ENCODE measurements at places on chromosomes 13 and 19.

DNA sequence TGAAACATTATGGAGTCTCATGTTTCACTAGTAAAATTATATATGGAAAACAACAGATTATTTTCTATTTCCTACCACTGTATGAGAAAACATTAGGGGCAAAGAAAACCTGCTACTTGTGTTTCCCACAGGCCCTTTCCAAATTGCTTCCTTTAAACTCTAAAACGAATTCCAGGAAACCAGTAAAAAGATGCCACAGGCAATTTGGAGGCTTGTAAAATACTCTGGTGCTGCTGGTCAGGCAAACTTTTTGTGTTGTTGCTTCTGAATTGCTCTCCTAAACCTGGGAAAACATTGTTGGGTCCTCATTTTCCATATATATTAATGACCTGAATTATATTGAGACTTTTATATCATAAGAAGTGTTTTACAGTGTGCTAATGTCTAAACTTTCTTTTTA, 141.5 kb downstream of the TDRD3 start:
- peak; percentile 86 for DNase-seq

- peak; percentile 84 for DNase-seq
Measured at GRCh38 chr19:11137542-11138384, 17.8 kb downstream of the SPC24 start.

DNA sequence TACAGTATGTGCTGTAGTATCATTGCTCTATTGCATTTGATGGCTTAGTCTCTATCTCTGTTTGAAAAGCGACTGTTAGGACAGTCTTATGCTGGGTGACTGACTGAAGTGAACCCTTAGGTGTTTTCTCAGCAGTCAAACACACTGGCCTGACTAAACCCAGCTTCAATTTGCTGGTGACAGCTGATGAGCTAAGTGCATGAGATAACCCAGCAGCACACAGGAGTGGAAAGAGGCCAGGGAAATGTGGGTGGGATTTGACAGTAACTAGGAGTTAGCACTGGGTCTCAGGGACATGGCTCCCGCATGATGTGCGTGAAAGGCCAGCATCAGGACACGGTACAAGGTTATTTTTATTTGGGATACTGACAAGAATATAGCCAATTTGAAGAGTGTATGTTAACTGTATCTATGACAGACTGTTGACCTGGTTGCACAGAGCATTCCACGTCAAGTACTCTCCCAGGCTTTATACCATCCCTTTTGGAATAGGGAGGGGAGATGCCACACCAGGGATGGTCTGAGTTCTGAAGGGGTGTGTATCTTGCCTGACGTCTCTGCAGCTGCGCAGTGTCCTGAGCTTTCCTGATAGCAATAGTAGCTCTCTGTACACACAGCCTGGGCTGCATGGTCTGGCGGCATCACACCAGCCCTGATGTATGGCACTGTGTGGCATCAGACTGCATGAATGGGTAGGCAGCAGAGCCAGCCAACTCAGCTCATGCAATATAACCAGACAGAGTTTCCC, 144.8 kb downstream of the FLT1 start:
- DNase-seq = no peak

DNA sequence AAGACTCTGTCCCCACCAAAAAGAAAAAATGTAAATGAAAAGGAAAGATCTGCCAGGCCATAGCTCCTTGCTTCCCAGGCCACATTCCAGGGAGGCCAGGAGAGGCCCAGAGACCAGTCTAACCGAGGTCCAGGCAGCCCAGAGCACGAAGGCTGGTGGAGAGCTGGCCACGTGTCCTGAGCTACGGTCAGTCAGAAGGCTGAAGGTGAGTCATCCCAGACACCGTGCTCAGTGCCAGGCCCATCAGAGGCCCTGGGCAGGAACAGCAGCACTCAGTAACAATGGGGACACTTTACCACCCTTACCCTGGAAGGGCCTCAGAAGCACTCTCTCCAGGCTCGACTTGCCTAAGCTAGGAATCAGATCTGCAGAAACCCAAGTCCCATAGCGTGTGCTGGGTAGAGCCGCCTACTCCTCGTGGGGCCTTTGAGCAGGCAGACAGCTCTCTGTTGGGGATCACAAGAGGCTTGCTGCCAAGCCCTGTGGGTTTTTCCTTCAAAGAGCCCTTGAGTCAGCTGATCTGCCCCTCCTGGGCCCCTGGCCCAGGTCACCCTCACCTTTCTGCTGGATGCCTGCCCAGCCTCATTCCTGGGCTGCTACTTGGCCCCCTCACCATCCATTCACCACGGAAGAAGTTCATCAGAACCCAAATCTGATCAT, 11.6 kb upstream of the DNMT1 start:
- DNase-seq = no peak

GRCh38 chr19:6227936-6228325, 51.8 kb downstream of the MLLT1 start:
- DNase-seq = no peak

GRCh38 chr13:84985860-84986259, 813.4 kb downstream of the SLITRK6 start:
- no peak for DNase-seq

DNA sequence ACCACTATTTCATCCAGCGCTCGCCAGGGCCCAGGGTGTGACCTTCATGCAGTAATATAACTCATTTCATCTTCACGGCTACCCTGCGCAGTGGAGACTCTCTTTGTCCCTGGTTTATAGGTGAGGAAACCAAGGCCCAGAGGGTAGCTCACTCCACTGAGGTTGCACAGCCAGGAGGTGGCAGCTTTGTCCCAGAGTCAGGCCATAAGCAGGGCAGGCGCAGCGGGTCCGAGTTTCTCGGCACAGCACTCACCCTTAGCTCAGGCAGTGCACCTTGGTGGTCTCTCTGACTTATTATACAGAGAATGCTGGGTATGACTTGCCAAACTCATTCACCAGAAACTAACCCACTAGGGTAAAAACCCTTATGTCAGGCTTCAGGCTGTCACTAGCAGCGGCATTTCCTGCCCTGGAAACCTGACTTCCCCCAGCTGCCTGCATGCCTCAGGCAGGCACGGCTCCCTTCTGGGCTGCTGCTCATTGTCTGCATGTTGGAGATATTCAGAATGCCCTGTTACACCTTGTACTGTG, 24.5 kb downstream of the PPP5C start:
- DNase-seq = no peak

DNA sequence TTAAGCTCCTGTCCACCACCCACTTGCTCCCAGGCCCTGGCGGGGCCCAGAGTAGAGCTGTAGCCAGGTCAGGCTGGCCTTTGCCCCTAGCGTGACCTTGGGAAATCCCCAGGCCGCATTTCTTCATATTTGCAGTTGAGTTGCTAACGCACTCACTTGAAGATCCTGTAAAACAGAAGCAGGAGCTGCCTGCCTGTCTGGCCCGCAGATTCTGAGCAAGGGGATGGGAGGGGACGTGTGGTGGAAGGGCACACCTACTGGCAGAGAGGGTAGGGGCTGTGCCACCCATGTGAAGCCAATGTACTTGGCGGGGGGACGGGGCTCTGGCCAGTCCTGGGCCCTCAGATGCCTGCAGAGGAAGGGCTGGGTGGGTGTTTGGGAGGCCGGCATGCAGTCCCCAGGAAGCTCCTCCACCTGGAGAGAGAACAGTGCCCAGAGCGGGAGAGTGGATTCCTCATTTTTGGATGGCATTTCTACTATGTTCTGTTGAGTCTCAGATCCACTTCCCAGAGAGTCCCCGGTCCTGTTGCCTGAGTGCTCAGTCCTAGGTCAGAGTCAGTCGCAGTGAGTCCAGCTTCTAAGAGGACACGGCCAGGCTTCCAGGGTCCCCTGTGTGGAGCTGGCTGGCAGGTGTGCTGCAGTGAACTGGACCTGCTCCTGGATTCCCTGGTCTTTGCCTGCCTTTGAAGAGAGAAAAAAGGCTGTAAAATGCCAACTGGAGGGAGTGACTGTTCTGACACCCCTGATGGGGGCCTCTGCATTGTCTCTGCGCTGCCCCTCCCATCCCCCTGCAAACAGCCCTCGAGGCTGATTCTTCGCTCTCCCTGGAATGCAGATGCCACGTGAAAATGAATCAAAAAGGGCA, 62.9 kb downstream of the GGACT start:
- no peak for DNase-seq

DNA sequence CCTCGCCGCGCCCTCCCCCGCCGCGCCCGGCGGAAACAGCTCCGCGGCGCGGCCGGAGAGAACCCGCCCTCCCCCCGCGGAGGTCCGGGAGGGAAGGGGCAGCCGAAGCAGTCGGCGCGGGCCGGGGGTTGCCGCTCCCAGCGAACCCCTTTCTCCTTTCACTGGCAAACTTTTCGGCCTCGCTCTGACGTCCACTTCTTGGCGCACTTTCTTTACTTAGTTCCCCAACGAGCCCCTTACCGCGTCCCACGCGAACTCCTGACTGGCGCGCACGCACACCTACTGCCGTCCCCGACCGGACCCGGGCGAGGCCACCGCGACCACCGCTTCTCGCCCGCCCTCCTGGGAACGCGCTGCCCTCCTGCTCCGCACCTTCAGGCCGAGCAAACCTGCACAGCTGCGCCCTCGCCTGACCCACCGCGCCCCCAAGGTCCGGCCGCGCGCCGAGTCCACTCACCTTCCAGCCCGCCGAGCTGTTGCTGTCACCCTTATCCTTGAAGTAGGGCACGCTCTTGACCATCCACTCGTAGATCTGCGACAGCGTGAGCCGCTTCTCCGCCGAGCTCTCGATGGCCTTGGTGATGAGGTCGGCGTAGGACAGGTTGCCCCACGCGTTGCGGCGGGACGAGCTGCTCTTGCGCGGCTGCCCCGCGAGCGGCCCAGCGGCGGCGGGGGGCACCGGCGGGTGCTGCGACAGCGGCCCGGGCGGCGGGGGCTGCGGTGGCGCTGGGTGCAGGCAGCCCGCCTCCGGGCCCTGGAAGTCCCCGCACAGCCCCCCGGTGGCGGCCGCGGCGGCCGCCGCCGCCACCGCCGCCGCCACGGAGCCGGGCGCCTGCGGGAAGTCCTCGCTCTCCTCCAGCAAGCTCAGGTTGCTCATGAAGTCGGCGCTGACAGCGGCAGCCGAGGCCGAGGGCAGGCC, 1.1 kb downstream of the FOXO1 start:
- no peak for DNase-seq

GRCh38 chr13:20658451-20659040, 45.0 kb upstream of the IL17D start:
- no peak for DNase-seq

DNA sequence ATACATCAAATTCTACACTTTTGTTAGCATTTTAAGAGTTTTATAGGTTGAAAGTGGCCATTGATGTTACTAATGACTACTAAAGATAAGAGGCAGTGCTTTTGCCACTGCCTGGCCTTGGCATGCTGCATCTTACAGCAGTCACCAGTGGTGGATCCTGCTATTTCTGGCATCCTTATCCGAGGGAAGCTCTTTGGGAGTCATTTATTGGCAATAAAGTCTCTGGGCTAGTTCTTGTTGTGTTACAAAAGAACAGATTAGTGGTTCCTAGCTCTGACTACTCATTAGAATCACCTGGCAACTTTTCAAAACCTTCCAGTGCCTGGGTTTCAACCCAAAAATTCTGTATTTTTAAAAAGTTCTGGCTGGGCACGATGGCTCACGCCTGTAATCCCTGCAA, 94.5 kb downstream of the ZMYM2 start:
- DNase-seq = no peak

- DNase-seq = no peak
Measured at GRCh38 chr13:105048677-105049076, 1486.8 kb downstream of the EFNB2 start.

DNA sequence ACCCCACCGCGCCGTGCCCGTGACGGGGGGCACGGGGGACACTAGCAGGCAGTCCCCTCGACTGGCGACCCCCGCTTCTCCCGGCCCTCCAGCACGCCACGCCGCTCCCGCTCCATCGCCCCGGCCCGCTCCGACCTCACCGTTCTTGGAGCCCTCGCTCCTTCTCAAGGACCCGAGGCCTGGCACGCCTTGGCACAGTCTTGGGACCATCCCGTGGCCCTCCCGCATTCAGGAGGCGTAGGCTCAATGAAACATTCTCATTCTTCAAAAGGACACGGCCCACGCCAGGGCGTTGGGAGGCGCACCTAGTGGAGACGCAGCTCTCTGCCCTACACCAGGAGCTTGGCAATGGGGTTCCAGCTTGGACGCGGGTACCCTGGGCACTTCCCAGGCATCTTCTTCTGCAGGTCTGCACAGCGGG, 473 bp upstream of the CERS1 start:
- DNase-seq = no peak

- DNase-seq = no peak
Measured at GRCh38 chr13:32150239-32150638, 118.7 kb downstream of the FRY start.

DNA sequence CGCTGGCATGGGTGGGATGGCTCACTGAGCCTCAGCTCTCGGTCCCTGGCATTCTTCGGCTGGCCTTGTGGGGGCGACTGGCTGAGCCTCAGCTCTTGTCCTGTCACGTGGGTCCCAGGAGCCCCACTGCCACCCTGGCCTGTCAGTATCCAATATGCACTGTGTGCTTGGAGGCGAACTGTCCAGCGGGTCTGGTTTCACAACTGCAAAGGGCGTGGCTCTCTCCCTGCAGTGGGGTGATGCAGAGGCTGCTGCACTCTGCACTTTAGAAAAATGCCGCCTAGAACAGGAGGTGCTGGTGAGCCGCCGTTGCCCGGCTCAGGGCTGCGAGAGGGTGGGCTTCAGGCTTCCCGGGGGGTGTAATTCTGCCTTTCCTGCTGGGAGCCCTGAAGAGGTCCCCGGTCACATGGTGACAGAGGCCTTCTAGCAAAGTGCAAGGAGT, 17.0 kb upstream of the TMEM255B start:
- no peak for DNase-seq

GRCh38 chr13:42284068-42284467, 12.1 kb downstream of the AKAP11 start:
- DNase-seq = no peak

- DNase-seq = no peak
Measured at GRCh38 chr19:9178901-9179300, at the start of gene OR7D2. OR7D2 (plus strand) TSS chr19:9178979; CDS start chr19:9185782, 6,803 bp downstream.

GRCh38 chr13:112839356-112840105, 129.5 kb upstream of the MCF2L start:
- no peak for DNase-seq

DNA sequence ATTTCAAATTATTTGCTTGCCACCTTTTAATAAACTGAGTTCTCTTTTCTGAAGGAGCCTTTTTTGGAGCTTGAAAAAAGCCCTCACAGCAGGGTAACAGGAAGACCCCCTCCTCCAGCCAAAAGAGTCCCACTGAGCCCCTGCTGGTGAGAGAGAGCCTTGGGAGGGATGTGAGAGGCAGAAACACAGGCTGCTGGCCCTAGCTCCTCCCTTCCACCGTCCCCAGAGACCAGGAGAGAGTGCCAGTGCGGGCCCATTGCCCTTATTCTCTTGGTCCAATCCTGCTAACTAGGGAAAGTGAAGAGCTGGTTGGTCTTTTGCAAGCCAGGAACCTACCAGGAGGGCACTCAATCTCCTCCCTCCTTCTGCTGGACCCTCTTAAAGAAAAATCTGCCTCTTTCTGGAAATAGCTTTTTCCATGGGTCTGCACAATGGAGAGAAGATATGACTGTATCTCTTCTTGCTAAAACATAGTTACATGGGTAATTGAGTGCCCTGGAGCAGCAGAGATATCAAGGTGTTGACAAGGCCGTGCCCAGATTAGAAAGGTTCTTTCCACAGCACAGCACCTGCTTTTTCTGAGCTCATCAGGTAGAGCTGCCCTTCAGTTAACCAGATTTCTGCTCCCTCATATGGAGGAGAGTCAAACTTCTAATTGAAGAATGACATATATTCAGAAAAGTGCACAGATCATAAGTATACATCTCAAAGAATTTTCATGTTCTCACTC, 113.9 kb downstream of the LRCH1 start:
- peak; percentile 78 for DNase-seq

- DNase-seq = no peak
Measured at GRCh38 chr13:27933580-27934328, 14.0 kb downstream of the PDX1 start.

- no peak for DNase-seq
Measured at GRCh38 chr13:90187478-90188350, 1159.8 kb upstream of the MIR17HG start.
